ENCODE measurements at places on chromosomes 13 and 19. TPM values are rescaled to one million over a fixed set of nuclear protein-coding genes. Genes with fewer than 3 reads are reported as not detected.
A peak's percentile ranks its signal among the peaks of the same experiment; 100 is the strongest.

DNA sequence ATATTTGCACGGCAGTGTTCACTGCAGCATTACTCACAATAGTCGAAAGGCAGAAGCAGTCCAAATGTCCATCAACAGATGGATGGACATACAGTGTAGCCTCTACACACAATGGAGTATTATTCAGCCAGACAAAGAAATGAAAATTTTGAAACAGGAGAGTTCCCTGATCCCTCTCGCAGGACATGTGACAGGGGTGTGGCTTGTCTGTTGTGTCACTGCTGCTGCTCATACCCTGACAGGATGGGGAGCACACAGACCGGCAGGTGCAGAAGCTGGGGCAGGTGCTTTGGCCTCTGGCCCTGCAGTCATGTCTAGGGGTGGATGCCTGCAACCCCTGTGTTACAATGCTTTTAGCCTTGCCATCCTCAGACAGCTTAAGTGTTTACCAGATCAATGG is 204.3 kb downstream of the EFNB2 start:
- no peak for DNase-seq

DNA sequence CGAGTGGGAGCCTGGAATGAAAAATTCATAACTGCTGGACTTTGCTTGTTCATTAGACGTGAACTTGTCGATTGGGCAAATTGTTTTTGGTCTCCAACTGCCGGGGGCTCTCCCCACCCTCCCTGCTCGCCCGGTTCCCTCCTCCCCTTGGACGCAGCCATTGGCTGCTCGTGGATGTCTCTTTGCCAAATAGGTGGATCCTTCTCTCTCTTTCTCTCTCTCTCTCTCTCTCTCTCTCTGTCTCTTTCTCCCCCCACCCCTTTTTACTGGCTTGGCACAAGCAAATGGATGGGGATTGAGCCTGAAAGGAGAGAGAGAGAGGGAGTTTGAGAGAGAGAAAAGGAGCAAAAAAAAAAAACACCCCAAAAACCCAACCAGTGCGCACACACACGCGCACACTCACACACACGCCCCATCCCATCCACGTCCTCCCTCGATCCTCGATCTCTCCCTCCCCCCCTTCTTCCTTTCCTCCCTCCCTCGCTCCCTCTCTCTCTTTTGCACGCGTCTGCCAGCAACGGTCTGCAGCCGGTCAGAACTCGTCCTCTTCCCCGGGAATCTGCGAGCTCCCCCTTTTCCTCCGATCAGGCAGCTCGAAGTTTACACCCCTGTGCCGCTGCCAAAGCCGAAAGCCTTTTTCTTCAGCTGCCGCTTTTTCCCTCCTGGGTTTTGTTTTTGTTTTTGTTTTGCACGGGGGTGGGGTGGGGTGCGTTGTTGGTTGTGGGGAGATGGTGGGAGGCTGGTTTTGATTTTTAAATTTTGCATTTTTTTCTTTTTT is 27.8 kb downstream of the NFIX start:
- DNase-seq = peak; percentile 73

DNA sequence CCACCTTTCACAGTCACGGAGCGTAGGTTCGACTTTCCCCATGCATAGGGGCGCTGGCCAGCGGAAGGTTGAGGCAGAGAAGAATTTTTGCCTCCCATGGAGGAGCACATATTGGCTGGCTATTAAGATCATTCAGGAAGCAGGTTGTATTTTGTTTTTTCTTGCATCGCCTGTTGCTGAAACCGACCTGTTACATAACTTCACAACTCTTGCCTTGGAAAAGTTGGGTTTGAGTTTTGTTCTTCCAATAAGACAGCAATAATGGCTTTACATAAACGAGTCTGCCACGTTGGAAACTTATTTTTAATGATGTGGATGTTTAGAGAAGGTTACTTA is 1.4 kb downstream of the UPF1 start:
- no peak for DNase-seq

PLPPR2 gene
- polyA plus RNA-seq = 15.1 TPM

GRCh38 chr19:55344444-55344843 is 4.8 kb downstream of the KMT5C start:
- no peak for DNase-seq

Measured in right renal pelvis (tissue), 4 donors.